ENCODE measurements at places on chromosomes 3 and 15.
A peak's percentile ranks its signal among the peaks of the same experiment; 100 is the strongest.

DNA sequence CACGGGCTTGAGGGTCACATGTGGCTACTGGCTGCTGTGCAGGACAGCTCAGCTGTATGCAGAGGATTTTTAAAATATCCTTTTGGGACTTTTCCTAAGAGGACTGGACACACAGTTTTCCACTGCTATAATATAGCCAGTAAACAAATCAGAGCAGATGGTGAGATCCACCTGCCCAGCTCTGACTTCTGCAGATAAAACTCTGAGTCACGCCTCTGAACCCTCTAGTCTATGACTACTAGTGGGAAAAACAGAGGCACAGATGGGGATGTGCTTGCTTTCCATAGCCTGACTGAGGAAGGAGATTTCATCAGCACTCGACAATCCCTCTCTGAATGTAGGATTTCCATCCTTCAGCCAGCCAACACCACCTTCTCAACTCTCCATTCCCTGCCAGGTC is 45.1 kb downstream of the COLQ start:
- no peak for DNase-seq

GRCh38 chr3:152518346-152518745 is 249.6 kb downstream of the MBNL1 start:
- DNase-seq, result no peak

DNA sequence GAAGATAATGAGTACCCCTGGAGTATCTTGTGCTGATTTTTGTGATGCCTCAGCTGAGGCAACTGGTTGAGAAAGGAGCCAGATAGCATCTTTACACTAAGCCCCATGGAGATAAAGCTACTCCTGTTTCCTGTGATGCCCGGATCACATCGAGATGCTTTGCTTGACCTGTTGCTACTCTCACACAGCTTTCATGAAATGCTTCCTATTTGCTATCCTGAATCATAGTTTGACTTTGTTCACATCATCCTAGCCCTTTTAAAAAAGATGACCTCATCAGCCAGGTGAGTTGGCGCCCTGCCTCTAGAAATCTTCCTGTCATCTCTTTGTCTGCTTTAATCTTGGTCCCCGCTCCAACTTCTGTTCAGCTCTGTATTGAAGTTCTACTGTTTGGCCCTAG is 409.6 kb upstream of the TBL1XR1 start:
- DNase-seq, result no peak

DNA sequence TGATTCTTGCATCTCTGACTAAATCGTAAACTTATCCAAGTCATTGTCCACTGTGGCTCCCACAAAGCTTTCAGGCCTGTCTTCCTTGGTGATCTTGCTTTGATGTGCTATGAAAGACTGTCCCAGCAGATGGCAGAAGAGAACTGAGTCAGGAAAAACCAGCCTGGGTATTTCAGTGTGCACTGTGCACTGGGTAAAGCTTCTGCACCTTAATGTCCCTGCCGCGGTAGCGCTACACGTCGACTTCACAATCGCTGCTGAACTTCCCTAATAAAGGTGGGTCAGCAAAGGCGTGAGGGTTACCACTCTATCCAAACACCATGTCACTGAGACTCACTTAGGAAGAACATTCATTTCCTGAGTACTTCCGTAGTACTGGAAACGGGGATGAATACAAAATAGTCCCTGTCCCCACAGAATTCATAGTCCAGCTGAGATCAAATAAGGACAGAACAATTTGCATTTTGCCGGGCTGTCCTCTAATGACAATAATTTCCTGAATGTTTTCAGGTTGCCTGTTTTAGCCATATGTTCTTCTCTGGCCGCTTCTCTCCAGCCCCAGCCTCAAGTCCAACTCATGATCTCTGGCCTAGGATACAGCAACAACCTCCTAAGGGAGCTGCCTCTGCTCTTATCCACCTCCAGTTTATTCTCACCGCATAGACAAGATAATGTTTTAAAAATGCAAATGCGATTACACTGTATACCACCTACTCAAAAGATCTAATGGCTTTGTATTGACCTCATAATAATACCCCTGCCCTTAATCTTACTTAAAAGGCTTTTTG is 83.6 kb upstream of the AKAP13 start:
- DNase-seq, result peak; percentile 71

DNA sequence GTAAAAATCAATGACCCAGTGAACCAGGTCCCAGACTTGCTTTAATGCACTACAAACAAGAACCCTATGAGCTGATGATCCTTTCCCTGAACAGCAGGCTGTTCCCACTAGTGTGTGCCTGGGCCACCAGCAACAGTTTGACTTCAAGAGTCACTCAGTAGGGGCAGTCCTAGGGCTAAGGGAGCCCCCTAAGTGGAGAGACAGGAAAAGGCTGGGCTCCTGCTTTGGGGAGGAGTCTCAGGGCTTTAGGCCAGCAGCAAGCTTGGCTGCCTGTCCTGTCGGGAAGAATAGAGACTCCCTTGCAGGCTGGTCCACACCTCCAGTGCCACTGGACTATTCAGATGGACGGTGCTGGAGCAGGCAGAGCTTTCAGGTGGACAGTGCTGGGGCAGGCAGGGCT is 29.4 kb upstream of the ADCY5 start:
- no peak for DNase-seq

GRCh38 chr15:96254173-96254572 is 76.3 kb upstream of the NR2F2 start:
- DNase-seq, result no peak

GRCh38 chr3:51819709-51820406 is 40.8 kb upstream of the IQCF6 start:
- DNase-seq, result peak; percentile 15

DNA sequence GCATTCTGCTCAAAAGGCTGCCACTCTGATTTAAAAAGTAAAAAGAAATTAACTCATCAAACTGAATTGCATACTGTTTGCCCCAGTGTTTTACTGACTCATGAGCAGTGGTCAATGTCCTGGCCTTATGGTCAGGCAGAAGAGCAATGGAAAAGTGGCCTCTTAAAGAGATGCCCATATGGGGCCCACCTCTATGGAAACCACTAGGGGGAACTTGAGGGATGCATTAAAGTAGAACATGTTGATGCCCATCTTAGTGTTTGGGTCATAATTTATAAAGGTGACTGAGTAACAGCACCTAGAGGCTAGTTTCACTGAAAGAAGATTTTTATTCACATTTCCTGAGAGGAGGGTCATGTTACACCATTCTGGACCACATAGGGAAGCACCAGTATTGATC is 66.5 kb upstream of the RNU6-1 start:
- DNase-seq, result no peak

- DNase-seq, result no peak
These were observed 171.4 kb downstream of the NFKBIZ start for GRCh38 chr3:102020735-102021134.

GRCh38 chr3:17110660-17111396 is 226.1 kb downstream of the PLCL2 start:
- no peak for DNase-seq

- DNase-seq, result no peak
These were observed 20.2 kb downstream of the RYR3 start for GRCh38 chr15:33330931-33331330.

- peak; percentile 34 for DNase-seq
These were observed 27.3 kb upstream of the DMXL2 start for GRCh38 chr15:51649659-51650521.

- DNase-seq, result no peak
These were observed 22.4 kb downstream of the PRKCI start for GRCh38 chr3:170244576-170244975.

DNA sequence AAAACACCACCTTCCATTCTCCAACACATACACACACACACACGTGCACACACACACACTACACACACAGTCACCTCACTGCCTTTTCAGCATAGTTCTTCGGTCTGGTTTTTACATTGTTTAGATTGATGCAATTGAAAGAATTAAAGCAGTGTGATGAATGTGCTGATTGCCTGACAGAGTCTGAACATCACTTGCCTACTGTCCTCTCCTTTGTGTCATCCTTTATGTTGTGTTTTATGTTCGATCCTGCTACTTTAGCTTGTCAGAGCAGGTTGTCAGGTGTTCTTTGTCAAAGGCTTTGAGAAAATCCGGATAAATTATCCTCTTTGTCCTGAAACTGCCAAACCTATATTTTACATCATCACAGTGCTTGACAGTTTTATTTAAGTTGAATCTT is 80.4 kb downstream of the IQCH start:
- DNase-seq, result no peak

DNA sequence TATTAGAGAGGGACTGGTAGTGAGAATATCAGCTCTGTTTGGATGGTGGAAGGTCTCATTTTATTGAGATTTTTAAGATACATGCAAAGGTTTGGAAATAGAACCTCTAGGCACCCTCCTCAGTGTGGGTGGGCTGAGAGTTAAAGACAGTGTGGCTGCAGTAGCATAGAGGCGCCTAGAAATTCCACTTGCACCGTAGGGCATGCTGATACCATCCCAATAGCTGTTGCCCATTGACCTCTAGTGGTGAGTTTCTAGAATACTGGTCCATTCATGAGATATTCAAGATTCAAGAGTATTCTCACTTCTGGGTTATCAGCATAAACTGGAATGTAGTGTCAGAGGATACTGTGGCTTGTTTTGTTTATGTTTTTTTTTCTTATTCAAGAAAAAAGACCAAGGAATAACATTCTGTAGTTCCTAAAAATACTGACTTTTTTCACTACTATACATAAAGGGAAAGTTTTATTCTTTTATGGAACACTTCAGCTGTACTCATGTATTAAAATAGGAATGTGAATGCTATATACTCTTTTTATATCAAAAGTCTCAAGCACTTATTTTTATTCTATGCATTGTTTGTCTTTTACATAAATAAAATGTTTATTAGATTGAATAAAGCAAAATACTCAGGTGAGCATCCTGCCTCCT is 87.2 kb downstream of the TGFBR2 start:
- no peak for DNase-seq

DNA sequence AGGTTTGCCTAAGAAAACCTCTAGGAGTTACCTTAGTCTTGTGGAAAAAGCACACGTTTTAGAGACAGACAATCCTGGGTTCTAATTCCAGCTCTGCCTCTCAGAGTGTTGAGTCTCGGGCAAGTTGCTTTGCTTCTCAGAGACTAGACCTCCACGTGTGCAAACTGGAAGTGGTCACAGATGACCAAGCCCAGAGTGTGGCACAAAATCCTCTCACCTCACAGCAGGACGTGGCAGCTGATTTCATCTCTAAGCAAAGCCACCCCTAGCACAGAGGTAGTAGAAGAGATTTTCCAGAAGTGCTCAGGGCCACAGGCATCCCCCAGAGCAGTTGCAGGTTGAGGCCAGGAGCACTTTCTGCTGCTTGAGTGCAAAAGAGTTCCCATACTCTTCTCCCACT is 79.2 kb downstream of the CD47 start:
- DNase-seq, result no peak

- DNase-seq, result no peak
These were observed 4.8 kb upstream of the CSRNP1 start for GRCh38 chr3:39158148-39158715.

DNA sequence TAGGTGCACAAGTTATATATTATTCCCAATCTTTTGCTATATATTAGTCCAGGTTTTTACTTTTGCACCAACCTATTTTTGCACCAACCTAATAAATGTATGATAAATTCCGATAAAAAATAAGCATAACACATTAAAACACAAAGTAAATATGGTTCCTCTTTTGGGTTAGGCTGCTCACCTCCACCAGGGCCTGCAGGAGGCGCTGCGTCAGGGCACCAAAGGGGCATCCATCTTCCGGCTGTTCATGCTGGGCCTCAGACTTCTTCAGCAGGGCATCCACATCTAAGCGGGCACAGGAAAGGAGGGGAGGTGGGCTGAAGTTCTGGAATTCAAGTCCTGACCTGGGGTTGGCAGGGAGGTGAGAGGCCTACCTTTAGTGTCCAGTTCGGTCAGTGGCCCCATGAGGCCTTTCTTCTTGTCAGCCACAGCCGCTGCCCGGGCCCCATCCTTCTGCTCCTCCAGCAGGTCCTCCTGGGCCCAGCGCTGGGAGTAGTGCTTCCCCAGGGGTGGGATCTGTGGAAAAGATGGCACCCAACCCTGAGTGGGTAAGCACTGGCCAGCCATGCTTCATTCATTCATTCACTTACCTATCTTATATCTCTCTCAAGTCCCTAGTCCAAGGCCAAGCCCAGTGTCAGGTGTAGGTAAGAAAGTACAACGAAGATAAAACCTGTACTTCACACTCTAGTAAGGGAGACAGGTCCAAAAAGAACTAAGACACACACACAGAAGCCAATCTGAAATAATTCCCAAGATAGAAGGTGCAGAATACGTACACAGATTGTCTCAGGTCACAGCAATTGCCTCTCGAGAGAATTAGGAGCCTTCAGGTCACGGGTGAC is 5.2 kb downstream of the TADA3 start:
- DNase-seq, result no peak

DNA sequence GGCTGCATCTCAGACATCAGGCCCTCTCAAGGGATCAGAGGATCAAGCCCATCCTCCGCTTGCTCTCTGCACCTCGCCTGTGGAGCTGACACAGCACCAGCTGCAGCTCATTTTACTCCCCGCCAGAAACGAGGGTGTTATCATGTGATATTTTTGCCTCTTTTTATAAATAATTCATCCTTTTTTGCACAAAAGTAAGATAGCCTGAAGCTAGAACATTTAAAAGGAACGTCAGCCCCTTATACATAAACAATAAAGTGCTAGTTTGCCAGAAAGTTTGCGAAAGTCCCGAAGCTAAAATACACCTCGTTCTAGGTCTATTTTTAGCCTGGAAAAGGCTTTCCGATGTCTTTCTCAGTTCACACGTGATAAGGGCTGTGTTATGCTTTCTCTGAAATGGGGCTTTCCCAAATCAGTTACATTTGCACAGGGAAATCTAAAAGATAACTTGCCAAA is 9.6 kb upstream of the FAM174B start:
- no peak for DNase-seq

DNA sequence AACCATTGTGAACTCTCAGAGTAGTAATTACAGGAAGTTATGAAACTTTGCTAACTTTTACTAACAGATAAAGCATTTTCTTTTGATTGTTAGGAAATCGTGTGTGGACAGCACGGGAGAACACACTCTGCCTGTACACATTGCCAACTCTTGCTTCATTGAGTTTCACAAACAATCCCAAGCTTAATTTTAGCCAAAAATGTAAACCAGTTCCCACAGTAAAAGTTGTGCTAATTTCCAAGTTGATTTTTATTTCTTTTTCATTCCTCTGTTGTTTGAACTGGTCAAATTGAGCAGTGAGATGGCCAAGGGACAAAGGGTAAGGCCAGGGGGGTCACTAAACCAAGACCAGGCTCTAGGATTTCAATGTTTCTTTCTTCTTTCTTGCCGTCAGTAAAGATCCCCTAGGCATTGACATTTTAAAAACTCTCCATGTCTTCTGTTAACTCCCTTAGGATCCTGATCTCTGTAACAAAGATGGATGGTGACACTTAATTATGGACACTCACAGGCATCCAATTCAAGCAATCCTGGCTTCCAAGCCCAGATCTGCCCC is 414.9 kb downstream of the RBMS3 start:
- DNase-seq, result no peak

DNA sequence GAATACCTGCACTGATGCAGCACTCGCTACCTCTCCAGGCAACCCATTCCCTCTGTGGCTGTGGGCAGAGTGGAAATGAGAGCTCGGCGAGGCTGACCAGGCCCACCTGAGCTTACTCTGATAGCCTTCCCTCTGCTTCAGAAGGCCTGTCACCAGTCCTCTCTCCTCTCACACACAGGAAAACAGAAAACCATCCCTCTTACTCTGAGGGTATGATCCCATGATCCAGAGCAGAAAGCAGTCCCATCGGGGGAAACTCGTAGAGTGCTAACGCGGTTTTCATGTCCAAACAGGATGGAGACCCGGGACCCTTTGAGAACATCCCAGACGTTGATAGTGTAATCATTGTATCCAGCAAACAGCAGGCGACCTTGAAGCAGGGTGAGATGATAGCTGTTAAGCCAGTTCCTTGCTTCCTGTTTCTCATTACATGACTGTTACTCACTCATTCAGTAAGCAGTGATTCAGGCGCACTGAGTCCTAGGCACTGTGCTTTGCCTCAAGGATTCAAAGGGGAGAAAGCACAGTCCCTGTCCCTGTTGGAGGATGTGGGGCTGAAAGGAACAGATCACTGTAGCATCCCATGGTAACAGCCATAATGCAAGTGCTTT is 11.8 kb upstream of the BCL2L10 start:
- DNase-seq, result no peak

Measured in neural crest cell (in vitro differentiated cells).